Pulmonary artery endothelial cell (primary cell): ENCODE measurements at places on chromosomes 3 and 15.

DNA sequence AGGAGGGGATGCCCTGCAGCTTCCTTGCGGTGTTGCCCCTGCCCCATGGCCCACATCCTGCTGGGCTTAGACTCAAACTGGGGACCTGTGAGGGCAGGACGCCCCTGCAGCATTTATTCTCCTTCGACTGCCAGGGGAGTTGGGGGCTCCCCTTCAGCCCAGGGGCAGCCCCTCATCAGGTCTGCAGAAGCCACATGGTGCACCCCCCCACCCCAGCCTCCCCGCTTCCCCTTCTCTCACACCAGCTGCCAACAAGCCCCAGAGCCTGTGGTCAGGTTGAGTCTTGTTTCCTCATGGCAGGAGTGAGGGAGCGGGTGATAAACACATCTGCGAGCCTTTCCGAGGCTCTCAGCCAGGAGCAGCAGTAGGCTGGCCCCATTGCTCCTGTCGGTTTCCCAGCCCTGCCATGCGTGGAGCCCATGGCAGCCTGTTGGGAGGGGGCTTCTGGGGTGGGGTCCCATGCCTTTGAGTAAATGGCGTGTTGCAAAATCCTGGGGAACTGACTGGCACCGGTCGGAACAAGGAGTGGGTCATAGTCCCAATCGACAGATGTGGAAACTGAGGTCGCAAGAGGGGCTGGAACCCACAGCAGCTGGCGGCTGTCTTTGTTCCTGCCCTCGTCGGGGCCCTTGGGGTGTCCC, 27.8 kb downstream of the WNT7A start:
- no peak for DNase-seq

- DNase-seq: no peak
Measured at GRCh38 chr3:116390318-116390717, 55.0 kb downstream of the LSAMP start.

DNA sequence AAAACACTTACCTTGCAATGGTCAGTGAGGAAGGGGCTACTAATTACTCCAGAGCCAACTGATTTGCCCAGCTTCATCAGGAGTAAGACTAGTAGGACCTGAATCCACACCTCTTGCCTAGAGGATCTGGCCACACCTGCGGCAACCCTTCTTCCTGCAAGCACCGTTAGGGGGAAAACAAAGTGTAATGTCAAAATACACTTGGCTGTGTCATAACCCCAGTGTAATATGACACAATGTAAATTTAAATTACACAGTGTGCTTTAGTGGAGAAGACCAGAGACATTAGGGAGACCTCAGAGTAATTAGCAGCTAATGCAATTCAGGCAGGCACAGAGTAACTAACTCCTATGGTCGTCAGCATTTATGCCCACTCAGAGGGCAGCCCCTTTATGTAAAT, 308.5 kb upstream of the ARRDC4 start:
- no peak for DNase-seq

DNA sequence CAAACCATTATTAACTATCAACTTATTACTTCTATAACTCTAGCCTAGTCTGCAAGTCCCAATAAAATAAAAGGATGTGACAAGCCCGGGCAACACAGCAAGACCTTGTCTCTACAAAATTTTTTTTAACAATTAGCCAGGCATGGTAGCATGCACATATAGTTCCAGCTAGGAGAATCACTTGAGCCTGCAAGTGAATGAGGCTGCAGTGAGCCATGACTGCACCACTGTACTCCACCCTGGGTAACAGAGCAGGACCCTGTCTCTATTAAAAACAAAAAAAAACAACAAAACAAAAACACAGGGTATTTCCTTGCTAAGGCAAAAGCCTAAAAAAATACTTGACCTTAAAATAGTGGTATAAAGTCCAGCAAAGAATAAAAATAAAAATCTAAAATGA, 31.4 kb downstream of the ANKRD28 start:
- DNase-seq: no peak

- no peak for DNase-seq
Measured at GRCh38 chr3:58606693-58607092, 29.5 kb upstream of the FAM107A start.

GRCh38 chr15:43134157-43134635, 810 bp downstream of the TMEM62 start:
- DNase-seq: no peak

DNA sequence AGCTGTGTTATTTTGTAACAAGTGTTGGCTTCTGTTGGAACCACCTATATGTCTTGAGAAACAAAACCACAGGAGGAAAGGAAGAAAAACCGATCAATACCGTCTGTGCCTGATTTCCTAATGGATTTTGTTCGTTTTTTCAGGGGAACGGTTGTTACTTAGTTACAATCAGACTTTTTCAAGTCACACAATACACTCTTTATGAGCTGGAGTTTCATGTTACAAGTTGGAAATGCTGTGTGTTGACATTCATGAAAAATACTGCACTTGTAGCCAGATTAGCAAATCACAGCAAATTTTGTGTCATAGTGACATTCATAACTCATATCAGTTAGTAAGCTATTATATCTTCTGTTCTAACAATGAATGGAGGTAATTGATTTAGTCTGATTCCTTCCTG, 78.9 kb downstream of the SLTM start:
- DNase-seq: no peak

- DNase-seq: no peak
Measured at GRCh38 chr3:11091088-11091590, 63.2 kb upstream of the HRH1 start.

DNA sequence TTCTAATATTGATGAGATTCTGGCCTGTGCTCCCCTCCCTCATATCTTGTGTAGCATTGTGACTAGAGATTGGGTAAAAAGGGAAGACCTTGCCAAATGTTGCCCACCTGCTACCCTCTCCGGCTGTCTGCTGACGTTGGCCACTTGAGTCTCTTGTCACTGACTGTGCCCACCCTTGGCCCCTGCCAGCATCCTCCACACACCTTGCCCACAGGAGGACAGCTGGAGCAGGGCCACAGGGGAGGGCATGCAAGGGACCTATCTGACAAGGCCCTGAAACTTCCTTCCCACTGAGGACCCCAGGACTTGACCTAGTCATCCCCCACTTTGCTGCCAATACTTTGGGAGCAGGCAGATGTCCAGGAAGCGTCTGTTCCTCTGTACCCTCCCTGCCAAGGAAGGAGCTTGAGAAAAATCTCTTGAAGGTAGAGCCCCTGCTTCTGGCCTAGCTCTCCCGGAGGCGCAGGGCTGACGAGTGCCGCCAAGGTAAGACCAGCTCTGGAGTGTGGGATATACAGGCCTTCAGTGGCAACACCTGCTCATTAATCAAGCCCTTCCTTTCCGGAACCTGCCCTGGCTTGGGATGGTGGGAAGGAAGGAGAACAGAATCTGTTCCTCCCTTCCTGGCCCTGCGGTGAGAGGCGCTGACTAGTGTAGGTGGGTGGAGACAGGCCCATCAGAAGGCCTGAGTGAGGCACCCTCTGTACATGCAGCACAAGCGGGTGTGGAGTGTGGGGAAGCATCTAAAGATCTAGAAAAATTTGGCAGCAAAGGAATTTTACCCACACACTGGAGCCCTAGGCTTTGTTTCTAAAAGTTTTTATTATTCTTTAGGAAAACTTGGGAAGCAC, 4.9 kb upstream of the PAK6 start:
- no peak for DNase-seq

DNA sequence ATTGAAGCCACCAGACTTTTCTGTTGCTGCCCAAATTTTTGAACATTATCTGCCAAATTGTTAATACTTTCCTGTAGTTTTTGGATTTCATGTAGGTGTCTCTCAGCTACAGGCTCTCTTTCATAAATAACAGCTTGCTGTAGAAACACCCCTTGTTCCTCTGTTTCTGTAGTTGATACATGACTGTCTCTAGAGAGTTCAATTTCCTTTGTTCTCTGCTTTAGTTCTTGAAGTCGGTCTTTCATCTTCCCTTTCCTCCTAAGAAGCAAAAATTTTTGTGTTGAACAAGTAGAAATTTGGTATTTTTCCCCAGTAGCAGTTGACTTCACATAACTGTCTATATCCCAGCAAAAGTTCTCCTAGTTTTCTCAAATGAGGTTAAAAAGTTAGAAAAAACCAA, 13.4 kb downstream of the STX19 start:
- no peak for DNase-seq

- no peak for DNase-seq
Measured at GRCh38 chr3:187746442-187747281, 1.4 kb upstream of the BCL6 start.

GRCh38 chr3:15427182-15427880, at the start of the genes EAF1 and METTL6:
EAF1 (plus strand) TSS chr3:15427598; CDS start chr3:15427780, 182 bp downstream.
METTL6 (minus strand) TSS chr3:15427544; CDS start chr3:15426511, 1,033 bp downstream.
- peak; percentile 29 for DNase-seq

- DNase-seq: no peak
Measured at GRCh38 chr3:32302601-32303398, 64.3 kb downstream of the CMTM8 start.

- no peak for DNase-seq
Measured at GRCh38 chr3:193660698-193661411, 67.8 kb downstream of the OPA1 start.

GRCh38 chr3:100730524-100730923, 21.2 kb downstream of the TFG start:
- DNase-seq: no peak

DNA sequence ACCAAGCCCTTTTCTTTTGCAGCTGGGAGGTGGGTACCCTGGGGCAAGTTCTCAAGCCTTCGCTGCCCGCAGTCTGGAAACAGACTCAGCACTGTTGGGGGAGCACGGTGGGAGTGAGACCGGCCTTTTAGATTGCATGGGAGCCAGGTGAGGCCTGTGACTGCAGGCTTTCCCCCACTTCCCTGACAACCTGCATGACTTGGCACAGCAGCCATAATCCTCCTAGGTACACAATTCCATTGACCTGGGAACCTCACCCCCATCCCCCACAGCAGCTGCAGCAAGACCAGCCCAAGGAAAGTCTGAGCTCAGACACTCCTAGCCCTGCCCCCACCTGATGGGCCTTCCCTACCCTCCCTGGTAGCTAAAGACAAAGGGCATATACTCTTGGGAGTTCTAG, 52.2 kb upstream of the CCDC80 start:
- DNase-seq: no peak

DNA sequence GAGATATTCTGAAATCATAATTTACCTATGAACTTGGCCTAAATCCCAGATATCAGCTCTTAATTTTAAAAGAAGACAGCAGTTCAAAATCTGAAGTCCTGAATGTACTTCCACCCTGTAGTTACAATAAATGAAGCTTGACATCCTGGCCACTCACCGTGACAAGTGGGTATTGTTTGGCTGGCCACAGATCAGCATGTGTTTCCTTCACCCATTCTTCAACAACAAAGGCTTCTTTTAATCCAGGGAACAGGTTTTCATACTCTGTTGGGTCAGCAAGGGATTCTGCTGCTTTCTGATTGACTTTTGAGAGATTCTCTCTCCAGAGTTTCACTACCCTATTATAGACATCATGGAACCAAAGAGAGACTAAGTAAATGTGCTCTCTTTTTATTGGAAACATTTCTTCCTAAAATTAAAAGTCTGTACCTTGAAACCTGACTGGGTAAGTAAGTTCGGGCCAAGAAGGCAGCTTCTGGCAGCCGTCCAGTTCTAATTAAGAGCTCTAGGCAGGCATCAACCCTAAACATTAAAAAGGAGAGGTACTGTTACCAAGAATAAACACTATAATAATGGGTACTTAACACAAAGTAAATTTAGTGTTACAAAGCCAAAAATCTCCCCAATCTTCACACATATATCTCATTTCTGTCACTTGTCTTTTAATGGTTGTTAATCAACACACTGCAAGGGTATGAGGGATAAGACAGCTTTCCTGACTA, 15.2 kb downstream of the MRPS22 start:
- DNase-seq: no peak

- DNase-seq: no peak
Measured at GRCh38 chr3:190546881-190547510, 33.1 kb downstream of the IL1RAP start.

GRCh38 chr3:52777127-52777958, at the start of gene ITIH1:
ITIH1 (plus strand) TSS chr3:52777599; CDS start chr3:52777616, 17 bp downstream.
- no peak for DNase-seq

GRCh38 chr3:39101022-39101689, 6.3 kb downstream of the GORASP1 start:
- DNase-seq: no peak

DNA sequence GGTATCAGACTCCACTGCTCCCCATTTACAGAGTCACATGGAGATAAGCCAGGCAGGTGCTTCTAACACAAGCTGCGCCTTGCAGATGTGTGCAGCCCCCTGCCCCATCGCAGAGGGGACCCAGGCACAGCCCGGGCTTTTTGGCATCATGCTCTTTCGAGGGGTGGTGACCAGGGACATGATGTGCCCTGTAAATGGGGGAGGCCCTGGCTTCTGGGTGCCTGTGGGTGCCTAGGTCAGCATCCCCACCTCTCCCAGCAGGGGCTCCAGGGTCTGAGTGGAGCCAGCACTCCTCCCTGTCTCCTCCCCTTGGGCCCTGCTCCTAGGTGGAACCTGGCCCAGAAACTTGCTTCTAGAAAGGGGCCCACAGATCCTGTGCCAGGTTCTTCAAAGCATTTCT, 15.2 kb downstream of the TRPM1 start:
- DNase-seq: no peak

DNA sequence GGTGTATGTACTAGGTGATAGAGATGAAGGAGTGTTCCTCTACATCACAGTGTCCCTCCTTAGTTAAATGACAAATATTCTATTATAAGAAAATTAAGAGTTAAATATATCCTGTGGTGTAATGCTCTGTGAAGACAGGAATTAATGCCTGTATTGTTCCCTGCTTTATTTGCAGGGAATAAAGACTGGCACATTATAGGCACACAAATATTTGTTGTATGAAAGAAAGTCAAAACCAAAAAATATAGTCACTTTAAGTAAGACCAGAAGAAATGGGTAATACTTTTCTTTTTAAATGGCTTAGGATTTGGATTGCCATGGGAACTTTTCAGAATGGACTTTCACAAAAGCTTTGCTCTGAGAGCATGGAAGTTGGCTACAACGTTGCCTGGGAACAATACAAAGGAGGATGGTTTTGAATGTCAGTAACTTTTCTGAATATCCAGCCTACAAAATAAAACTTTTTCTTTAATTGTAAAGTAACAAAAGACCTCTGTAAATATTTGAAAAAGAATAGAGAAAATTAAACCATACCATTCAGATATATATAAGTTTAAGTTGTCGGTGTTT, 158.0 kb upstream of the P2RY1 start:
- DNase-seq: no peak

- DNase-seq: no peak
Measured at GRCh38 chr3:195698325-195698646, 22.5 kb upstream of the MUC20 start.

DNA sequence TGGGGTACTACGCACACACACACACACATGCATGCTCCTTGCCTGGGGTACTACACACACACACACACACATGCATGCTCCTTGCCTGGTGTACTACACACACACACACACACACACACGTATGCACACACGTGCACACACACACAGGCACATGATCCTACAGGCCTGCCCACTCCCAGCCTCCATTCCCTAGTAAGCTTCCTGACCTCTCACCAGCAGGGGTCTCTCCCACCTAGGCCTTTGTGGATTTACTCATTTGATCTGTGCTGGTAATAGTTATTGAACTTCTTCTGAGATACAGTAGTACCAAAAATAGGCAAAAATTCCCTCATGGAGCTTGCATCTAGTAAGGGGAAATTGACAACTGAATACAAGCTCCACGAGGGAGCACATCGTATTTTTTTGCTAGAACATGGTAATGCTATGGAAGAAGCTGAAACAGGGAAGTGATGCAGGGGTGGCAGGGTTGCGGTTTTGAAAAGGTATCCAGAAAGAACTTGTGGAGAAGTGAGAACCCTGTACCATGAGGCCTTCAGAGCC, 19.1 kb downstream of the TTC21A start:
- no peak for DNase-seq
